ENCODE measurements at places on chromosomes 16 and 17.
A peak's percentile ranks its signal among the peaks of the same experiment; 100 is the strongest.

GRCh38 chr16:89257281-89257731 is 39.8 kb downstream of the ZNF778 start:
- no peak for DNase-seq

- DNase-seq = peak; percentile 15
Observed at GRCh38 chr17:8057691-8058114, 18.8 kb downstream of the ALOX15B start.

DNA sequence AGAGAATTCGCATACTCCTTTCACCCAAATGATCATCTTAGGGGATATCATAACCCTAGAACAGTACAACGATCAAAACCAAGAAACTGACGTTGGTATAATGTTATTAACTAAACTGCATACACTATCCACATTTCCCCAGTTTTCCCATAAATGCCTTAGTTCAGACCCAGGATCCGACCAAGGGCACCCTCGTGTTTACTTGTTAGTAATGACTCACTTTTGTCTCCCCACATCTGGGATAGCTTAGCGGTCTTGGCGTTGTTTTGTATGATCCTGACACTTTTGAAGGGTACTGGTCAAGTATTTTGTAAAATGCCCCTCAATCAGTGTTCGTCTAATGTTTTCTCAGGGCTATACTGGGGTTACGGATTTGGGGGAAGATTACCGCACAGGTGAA is 8.0 kb downstream of the HS3ST3A1 start:
- DNase-seq = no peak

GRCh38 chr16:82945420-82946101 is 318.8 kb downstream of the CDH13 start:
- DNase-seq = no peak

DNA sequence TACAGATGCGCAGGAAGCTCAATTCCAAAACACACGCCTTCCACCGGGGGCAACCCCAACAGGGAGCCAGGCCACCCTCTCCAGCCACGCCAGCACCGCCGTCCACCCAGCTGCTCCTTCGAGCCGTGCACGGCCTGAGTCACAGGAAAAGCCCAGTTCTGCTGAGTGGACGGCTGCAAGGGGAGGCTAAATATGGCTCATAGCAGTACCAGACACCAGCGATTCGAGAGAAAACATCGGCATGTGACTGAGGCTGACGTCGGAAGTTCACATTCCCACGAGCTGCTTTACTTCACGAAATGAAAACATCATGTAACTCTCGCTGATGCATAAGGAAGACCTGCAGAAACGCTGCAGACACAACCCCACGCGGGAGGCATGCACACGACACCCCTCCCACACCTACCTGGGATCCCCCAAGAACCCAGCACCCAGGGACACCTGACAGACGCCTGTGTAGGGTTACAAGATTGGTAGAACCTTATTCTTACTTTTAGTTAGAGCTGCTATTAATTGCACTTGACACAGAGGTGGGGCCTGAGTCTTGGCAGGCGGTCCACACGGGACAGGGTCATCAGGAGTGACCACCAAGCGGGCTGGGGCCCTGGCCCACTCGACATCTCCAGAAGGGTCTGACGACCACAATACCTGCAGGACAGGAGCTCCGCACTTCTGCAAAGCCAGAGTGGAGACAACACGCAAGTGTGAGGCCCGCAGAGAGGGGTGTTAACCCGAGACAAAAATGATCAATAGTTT is 116.8 kb downstream of the ANKRD11 start:
- DNase-seq = no peak

DNA sequence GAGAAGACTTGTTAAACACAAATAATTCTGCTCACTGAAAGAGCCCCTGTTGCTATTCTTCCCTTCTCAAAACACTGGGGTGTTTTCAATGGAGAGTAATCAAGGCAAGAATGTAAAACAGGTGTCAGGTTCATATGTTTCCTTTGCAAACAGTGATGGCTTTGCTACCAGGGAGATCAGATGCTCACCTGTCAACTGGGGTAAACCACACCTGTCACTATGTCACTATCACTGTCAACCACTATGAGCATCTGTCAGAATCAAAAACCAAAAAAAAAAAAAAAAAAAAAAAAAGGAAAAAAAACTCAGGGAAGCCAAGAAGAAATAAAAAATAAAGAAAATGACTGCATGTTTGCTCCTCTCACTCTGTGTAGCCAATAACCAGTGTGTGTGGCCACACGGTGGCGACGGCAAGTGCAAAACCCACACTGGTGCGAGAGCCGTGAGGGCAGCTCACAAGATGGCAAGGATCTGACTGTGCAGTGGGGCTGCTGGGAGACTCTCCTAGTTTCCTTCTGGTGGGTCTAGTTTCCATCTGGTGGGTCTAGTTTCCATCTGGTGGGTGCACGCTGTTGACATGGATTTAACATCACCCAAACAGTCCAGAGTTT is 22.7 kb downstream of the USP22 start:
- no peak for DNase-seq

DNA sequence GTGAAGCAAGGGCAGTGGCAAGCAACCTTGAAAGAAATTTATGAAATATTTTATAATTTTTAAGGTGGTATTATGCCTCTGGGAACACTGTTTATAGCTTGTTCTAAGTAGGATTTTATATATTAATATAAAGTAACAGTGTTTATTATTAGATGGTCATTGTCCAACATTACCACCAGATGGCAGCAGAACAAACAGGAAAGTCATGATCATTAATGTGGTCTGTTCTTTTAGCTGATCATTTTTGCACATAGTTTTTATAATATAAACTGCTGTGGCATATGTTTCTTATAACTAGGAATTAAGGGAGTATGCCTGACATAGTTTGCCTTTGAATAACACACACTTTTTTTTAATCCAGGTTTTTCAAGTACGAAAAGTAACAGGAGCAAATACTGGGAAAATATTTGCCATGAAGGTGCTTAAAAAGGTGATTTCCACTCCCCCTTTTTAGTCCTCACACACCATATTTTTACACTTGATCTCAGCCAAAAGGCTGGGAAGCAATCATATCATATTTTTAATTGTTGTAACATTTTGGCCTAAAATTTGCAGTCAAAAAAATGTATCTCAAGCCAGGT is 21.4 kb downstream of the RPS6KB1 start:
- no peak for DNase-seq

Measured in stimulated activated CD4-positive, alpha-beta T cell treated with anti-CD3 and anti-CD28 coated beads, Interleukin-12 subunit alpha, Interleukin-12 subunit beta, amount 100 ng/mL, for 24 hours (primary cell).